Astrocyte (in vitro differentiated cells and primary cell): ENCODE measurements at places on chromosomes 7 and 10. TPM values are rescaled to one million over a fixed set of nuclear protein-coding genes. Genes with fewer than 3 reads are reported as not detected.

Gene MEIG1
- total RNA-seq, result 0.43 and 0.53 TPM in 2 replicates

Gene KDM7A
- 4.9 and 5.4 TPM in 2 replicates for total RNA-seq

Gene NKX2-3
- not detected in 2 replicates for total RNA-seq

Gene BAIAP2L1
- total RNA-seq, result 20.4 and 21.6 TPM in 2 replicates

Gene GIMAP5
- total RNA-seq, result 0.14 TPM in 1 of 2 replicates, not detected in the other

Gene GPER1
- 13.7 and 17.4 TPM in 2 replicates for total RNA-seq

Gene CALCR
- 5.4 and 5.7 TPM in 2 replicates for total RNA-seq

Gene APBB1IP
- 0.23 TPM in 1 of 2 replicates, not detected in the other for total RNA-seq

Gene SLC18A3
- 1.0 and 4.6 TPM in 2 replicates for total RNA-seq

Gene THSD7A
- 1.4 and 3.5 TPM in 2 replicates for total RNA-seq

Gene FAM204A
- total RNA-seq, result 60.2 and 62.7 TPM in 2 replicates

Gene SFRP5
- 0.14 and 0.16 TPM in 2 replicates for total RNA-seq

Gene SMKR1
- not detected in 2 replicates for total RNA-seq

Gene LIPN
- not detected in 2 replicates for total RNA-seq

Gene RPA3
- total RNA-seq, result 14.6 and 17.7 TPM in 2 replicates

Gene POLR2J3
- 10.0 and 12.2 TPM in 2 replicates for total RNA-seq

Gene FOXI2
- total RNA-seq, result not detected in 2 replicates

Gene PIP
- total RNA-seq, result not detected in 2 replicates

Gene SPDYE3
- total RNA-seq, result not detected in 2 replicates

Gene TAS2R5
- 1.3 and 1.5 TPM in 2 replicates for total RNA-seq

Gene COL17A1
- 2.6 and 10.1 TPM in 2 replicates for total RNA-seq

Gene SRGN
- total RNA-seq, result 0.30 TPM in 1 of 2 replicates, not detected in the other

Gene TDRD1
- not detected in 2 replicates for total RNA-seq

- DNase-seq, result no peak
Measured at GRCh38 chr10:127918572-127918971, 11.7 kb downstream of the PTPRE start.

GRCh38 chr7:149126662-149127266 is 640 bp upstream of the ZNF425 start:
- no peak for DNase-seq

DNA sequence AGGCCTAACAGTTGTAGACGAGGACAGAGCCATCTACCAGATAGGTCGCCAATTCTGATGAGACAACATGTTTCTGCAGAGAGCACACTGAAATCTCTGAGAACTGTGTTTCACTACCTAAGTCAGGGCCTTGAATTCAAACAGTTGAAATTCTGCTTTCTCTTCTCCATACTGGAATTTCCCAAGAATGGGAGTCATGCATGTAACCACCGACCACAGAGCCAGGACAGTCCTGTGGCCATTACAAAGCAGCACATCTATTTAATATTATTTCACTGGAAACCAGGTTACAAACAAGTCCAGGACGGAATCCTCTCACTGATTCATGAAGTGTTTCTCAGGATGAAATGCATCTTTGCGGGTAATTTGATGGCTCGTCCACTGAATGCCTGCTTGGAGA is 62.0 kb upstream of the ST8SIA6 start:
- peak; percentile 76 for DNase-seq

GRCh38 chr10:123922126-123922525 is 30.5 kb upstream of the CPXM2 start:
- no peak for DNase-seq

- peak; percentile 13 for DNase-seq
Measured at GRCh38 chr7:134290286-134290685, 26.4 kb downstream of the SLC35B4 start.

DNA sequence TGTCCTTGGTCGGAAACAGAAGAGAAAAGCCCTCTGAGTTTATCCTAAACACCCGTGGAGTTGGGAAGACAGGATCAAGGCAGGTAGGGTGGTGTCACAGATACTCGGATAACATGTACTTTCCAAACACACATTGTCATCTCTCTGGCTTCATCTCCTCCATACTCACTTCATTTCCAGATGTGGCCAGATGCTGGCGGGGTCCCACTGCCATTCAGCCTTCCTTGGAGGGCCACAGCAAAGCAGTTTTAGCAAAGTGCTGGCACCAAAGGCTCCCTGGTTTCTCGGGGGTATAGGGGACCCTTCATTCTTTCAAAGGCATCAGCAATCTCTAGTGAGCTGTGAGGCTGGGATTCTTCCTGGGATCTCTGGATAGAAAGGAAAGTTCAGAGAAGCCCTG is 539.5 kb downstream of the TCERG1L start:
- no peak for DNase-seq

- DNase-seq, result no peak
Measured at GRCh38 chr7:2092279-2092678, 140.5 kb downstream of the MAD1L1 start.

DNA sequence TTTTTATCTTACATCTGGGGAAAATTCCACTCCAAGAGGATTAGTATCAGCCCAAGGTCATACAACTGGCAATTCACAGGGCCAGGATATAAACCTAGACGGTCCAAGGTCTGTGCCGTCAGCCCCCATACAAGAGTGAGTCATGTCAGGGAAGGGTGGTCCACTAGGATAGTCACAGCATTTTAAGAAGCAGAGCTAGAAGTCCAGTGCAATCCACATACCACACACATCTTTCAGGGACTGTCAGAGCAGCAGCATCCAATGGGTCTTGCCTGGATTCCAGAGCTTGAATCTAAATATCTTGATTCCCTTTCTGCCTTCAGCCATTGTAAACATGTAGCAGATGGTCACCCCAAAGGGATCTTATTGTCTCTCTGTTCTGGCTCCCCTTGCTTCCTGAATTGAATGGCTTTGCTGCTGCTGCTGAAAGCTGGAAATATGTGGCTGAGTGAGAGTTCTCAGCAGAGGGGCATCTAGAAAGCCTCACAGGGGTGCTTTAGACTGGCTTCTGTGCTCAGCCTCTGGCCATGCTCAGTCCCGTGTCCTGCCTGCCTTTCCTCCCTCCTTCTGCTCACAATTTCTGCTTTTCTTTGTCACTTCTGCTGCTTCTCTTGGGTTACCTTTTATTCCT is 9.9 kb upstream of the OR6V1 start:
- no peak for DNase-seq

GRCh38 chr10:97024168-97025073 is 161.3 kb downstream of the SLIT1 start:
- peak; percentile 87 for DNase-seq

DNA sequence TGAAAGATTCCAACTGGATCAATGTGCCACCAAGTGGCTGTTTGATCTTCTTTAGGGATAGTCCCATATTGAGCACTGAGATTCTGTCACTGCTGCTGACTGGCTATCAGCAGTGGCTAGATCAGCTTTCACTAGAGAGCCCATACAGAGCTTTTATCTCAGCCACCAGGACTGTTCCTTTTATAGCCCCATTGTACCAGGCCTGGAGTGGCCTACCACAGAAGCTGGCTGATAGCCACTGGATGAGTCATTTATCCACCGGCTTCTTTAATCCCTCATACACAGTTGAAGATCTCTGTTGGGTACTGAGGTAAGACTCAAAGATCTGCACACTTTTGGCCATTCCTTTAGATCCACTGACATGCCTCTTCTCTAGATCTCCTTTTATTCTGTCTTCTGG is 1101.1 kb downstream of the SORCS3 start:
- no peak for DNase-seq

GRCh38 chr7:158784270-158784669 is 45.0 kb downstream of the ESYT2 start:
- no peak for DNase-seq

GRCh38 chr7:26493737-26494428 is 202.2 kb downstream of the SNX10 start:
- DNase-seq, result no peak

GRCh38 chr7:138001529-138002095 is at the start of gene CREB3L2:
Gene CREB3L2, minus strand, starts transcription at chr7:138002086. Its CDS starts 381 bp downstream, at chr7:138001705.
- DNase-seq, result peak; percentile 59

GRCh38 chr10:66273966-66274519 is 651.8 kb upstream of the LRRTM3 start:
- no peak for DNase-seq

- DNase-seq, result no peak
Measured at GRCh38 chr7:12701433-12701832, 14.0 kb downstream of the ARL4A start.

GRCh38 chr7:30474893-30475292 is 3.7 kb downstream of the NOD1 start:
- DNase-seq, result peak; percentile 96

- DNase-seq, result peak; percentile 95
Measured at GRCh38 chr10:103772096-103772845, 83.1 kb downstream of the SH3PXD2A start.

- no peak for DNase-seq
Measured at GRCh38 chr10:73359492-73359891, 828 bp upstream of the CFAP70 start.

- peak; percentile 51 for DNase-seq
Measured at GRCh38 chr7:4556868-4557793, 125.0 kb upstream of the FOXK1 start.

- DNase-seq, result no peak
Measured at GRCh38 chr7:135537905-135538304, 19.8 kb upstream of the NUP205 start.

GRCh38 chr10:61067671-61068336 is 123.8 kb upstream of the RHOBTB1 start:
- no peak for DNase-seq

DNA sequence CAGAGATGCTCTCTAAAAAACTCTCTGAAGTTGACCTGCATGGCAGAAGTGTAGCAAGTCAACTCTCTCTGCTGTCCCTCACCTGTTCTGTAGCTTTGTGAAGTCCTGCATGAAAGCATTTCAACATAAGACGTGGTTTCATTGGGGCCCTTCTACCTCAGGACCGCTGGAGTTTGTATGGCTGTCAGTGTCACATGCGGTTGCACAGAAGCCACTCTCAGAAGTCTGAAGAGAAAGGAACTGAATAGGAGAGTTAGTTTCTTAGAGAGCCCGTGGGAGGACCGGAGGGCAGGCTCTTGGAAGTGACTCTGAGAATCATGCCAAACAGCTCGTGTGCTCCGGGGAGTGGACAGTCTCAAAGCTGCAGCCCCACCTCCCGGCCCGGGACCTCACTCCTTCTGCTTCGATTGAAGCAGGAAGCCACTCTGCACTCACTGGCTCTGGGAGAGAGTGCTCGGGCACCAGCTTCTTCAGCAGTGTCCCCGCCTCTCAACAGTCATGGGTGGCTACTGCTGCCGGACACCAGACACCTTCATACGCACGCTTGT is 486.7 kb downstream of the SDK1 start:
- peak; percentile 1 for DNase-seq

GRCh38 chr7:145471883-145472282 is 636.0 kb upstream of the TPK1 start:
- no peak for DNase-seq

GRCh38 chr10:123132576-123133477 is 2.9 kb upstream of the HMX3 start:
- peak; percentile 50 for DNase-seq

DNA sequence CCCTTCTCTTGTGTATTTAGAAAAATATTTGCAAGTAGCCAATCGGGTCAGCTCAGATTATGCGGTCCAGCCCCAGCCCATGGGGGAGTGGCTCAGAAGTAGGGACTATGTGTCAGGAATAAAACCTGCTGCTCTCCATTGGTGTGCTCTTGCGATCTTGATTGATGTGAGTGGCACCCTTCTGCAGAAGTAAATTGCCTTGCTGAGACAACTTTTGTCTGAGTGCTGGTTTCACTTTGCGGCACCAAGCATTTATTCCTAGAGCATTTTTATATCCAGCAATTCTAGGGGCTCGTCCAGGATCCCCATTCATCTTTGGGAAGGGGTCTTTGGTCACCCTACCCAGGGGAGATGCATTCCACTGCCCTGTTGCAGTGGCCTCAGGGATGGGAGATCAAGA is 26.1 kb upstream of the FAM221A start:
- no peak for DNase-seq

- no peak for DNase-seq
Measured at GRCh38 chr10:103458720-103459119, at the start of gene CALHM1. Gene CALHM1, minus strand, starts transcription at chr10:103458900. Its CDS starts 149 bp downstream, at chr10:103458751.

DNA sequence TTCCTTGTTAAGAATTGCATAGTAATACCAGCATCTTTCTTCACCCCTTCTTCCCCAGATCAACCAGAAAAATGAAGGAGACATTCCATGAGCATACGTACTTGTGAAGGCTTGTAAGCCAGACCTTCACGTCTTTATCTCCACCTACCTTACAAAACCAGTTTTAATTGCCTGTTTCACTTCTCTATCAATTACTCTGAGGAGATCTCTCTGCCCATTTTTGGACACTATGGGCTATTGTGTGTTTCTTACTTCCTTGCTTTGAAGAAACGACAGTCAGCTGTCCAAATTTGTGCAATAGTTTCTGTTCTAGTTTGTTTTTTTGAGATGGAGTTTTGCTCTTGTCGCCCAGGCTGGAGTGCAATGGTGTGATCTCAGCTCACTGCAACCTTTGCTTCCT is 349.7 kb upstream of the MBL2 start:
- no peak for DNase-seq

GRCh38 chr10:82943142-82943541 is 1068.1 kb downstream of the NRG3 start:
- DNase-seq, result peak; percentile 30

DNA sequence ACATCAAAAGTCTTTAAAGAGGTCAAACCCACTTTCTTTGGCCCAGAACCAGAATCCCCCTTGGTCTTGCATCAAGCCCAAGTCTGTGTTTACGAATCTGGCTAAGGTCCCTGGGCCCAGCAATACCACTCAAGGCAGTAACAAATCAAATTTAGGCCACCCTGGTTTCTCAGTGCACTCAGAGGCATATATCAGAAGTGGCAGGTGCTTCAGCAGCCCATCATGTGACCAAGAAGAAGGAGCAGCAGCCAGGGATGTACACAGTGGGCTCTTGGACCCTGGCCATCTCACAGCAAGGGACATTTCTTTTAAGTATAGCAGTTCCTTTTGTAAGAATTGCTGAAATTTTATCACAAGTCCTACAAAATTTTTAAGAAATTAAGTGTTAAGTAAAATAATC is 7.3 kb upstream of the SLC25A13 start:
- no peak for DNase-seq

DNA sequence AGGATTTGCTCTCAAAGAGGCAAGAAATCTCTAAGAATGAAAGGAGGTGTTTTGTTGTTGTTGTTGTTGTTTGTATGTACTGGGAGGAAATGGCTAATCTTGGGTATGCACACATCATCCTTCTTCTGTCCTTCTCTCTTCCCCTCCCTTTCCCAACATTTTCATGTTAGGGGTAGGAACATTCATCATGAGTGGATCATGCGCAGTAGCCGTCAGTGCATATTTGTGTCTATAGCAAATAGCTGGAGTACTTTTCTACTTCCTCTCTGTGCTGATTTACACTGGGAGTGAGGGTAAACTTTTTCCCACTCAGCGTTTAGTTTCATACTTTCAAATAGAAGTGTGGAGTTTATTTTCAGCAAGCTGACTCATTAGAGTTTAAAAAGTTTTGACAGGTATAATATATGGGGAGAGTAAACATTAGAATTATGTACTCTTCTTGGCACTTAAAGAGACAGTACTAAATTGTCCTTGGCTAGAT is 80.5 kb upstream of the PRKG1 start:
- DNase-seq, result peak; percentile 35

DNA sequence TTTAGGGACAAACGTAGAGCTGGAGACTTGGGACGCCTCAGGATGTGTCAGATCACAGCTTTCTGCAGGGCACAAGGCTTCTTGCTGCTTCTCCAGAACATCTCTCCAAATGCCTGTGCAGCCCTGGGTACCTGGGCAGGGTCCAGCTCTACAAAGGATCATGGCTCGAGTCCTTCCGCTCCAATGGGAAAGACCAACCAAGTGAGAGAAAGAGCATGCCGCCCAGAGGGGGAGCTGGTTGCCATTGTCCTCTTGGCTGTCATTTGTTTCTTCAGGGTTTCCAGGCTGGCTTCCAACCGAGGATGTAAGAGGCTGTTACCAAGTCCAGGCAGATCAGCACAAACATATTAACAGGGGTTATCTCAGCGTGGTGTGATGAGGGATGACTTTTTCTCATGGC is 5.6 kb upstream of the LEP start:
- DNase-seq, result no peak
